B cell (primary cell): ENCODE measurements at places on chromosomes 16 and 17. TPM values are rescaled to one million over a fixed set of nuclear protein-coding genes. Genes with fewer than 3 reads are reported as not detected.

- no peak overlapping the region for H3K27ac ChIP-seq
- no peak for DNase-seq
- peaks cover 14% of the 10 kb centered on the region for H3K4me1 ChIP-seq
- no peaks in the 10 kb centered on the region for H3K36me3 ChIP-seq
These were observed 126.0 kb upstream of the CIBAR2 start for GRCh38 chr16:85238233-85238647.

DNA sequence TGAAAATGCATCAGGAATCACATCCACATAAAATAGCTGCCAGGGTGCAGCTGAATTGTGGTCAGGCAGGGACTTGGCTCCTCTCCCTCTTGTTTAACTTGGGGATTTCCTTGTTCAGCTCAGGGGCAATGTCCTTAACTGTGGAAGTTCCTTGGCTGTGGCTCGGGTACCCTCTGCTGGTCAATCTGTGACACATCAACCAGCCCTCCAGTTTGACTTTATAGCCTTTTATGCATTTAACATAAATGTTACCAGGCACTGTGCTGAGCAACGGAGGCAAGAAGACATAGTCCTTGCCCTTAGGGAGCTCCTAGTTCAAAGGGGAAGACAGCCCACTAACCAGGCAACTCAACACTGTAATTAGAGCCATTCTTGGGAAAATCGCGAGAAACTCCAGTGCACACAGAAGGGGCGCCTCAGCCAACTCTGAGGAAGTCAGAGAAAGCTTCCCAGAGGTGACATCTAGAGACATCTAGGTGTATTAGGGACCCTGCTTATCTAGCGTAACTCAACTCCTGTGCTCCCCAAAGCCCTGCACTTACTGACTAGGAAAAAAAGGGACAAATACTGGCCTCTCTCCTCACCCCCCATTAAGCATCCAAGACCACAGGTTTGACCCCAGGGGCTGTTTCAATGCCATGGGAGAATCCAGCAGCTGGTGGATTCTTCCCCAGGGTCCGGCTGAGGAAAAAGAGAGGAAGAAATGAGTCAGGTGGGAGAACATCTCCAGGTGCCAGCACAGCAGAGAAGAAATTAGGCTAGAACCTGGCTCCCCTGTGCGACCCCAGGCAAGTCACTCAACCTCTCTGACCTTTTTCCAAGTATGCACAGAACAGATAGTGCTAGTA, 17.3 kb upstream of the EEF2K start:
- H3K36me3 ChIP-seq, result no peaks in the 10 kb centered on the region
- peak overlapping the region; percentile 61 for H3K4me3 ChIP-seq
- peak overlapping the region; percentile 100 for H3K27ac ChIP-seq
- no peaks in the 10 kb centered on the region for H3K27me3 ChIP-seq
- DNase-seq, result peak; percentile 84

- no peaks in the 10 kb centered on the region for H3K4me1 ChIP-seq
- H3K36me3 ChIP-seq, result peaks cover 2% of the 10 kb centered on the region
- no peaks in the 10 kb centered on the region for H3K27me3 ChIP-seq
- DNase-seq, result no peak
- no peak overlapping the region for H3K4me3 ChIP-seq
These were observed 27.0 kb downstream of the PIGL start for GRCh38 chr17:16243801-16244567.

GRCh38 chr16:53898993-53899392, 195.0 kb downstream of the FTO start:
- H3K4me1 ChIP-seq, result no peaks in the 10 kb centered on the region
- H3K36me3 ChIP-seq, result no peaks in the 10 kb centered on the region
- H3K4me3 ChIP-seq, result no peak overlapping the region
- H3K27ac ChIP-seq, result no peak overlapping the region
- no peak for DNase-seq
- no peaks in the 10 kb centered on the region for H3K27me3 ChIP-seq

- H3K4me1 ChIP-seq, result no peaks in the 10 kb centered on the region
- H3K27ac ChIP-seq, result no peak overlapping the region
- H3K4me3 ChIP-seq, result no peak overlapping the region
- H3K36me3 ChIP-seq, result peaks cover 29% of the 10 kb centered on the region
These were observed 80.1 kb downstream of the SOCS1 start for GRCh38 chr16:11175787-11176341.

GRCh38 chr16:75317101-75317522, 65.7 kb upstream of the BCAR1 start:
- no peak overlapping the region for H3K27ac ChIP-seq
- H3K4me3 ChIP-seq, result no peak overlapping the region
- peaks cover 15% of the 10 kb centered on the region for H3K4me1 ChIP-seq
- H3K36me3 ChIP-seq, result peaks cover 1% of the 10 kb centered on the region
- no peak for DNase-seq

- no peak for DNase-seq
- no peaks in the 10 kb centered on the region for H3K4me1 ChIP-seq
- no peaks in the 10 kb centered on the region for H3K36me3 ChIP-seq
- H3K4me3 ChIP-seq, result no peak overlapping the region
These were observed 55.3 kb downstream of the ULK2 start for GRCh38 chr17:19812407-19812806.

DNA sequence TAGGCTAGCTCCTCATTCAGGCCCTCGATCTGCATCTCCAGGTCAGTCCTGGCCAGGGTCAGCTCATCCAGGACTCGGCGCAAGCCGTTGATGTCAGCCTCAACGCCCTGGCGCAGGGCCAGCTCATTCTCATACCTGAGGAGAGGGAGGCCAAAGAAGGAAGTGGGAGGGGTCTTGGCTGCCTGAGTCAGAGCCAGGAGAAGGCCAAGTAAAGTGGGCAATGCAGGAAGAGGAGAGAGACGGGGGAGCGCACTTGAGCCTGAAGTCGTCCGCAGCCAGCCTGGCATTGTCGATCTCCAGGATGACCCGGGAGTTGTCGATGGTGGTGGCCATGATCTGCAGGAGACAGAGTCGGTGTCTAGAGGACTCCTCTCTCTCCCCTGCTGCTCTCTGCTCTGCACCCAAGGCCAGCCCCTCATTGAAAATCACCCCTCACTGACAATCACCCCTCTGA, 1.8 kb downstream of the KRT15 start:
- DNase-seq, result no peak
- no peaks in the 10 kb centered on the region for H3K36me3 ChIP-seq
- H3K27ac ChIP-seq, result no peak overlapping the region
- H3K4me1 ChIP-seq, result no peaks in the 10 kb centered on the region

DNA sequence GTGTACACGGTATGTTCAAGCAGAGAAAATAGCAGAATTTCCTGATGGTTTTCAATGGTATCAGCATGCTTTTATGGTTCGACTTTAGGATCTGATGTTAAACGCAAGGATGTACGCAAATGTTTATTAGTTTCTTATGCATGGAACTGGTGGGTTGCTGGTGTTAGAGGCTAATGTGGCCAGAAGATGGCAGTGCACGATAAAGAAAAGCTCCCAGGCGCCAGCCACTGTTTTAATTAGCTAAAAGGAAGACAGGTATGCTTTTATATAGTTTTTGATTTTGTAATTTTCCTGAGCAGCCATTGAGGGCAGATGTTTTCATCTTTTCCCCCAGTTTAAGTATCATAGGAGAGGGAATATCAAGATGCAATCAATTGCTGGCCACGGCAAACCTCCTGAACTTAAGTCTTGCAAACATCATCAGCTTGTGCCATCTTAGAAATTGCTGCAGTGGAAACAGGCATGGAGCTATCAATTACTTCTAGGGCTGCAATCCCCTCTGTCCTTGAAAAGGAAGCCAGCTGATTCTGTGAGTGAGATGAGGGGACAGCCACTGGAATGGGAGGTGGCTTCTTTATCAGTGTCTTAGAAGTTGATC, 648.5 kb upstream of the RBFOX1 start:
- DNase-seq, result no peak
- H3K4me1 ChIP-seq, result no peaks in the 10 kb centered on the region
- no peaks in the 10 kb centered on the region for H3K27me3 ChIP-seq
- H3K4me3 ChIP-seq, result no peak overlapping the region
- H3K27ac ChIP-seq, result no peak overlapping the region

DNA sequence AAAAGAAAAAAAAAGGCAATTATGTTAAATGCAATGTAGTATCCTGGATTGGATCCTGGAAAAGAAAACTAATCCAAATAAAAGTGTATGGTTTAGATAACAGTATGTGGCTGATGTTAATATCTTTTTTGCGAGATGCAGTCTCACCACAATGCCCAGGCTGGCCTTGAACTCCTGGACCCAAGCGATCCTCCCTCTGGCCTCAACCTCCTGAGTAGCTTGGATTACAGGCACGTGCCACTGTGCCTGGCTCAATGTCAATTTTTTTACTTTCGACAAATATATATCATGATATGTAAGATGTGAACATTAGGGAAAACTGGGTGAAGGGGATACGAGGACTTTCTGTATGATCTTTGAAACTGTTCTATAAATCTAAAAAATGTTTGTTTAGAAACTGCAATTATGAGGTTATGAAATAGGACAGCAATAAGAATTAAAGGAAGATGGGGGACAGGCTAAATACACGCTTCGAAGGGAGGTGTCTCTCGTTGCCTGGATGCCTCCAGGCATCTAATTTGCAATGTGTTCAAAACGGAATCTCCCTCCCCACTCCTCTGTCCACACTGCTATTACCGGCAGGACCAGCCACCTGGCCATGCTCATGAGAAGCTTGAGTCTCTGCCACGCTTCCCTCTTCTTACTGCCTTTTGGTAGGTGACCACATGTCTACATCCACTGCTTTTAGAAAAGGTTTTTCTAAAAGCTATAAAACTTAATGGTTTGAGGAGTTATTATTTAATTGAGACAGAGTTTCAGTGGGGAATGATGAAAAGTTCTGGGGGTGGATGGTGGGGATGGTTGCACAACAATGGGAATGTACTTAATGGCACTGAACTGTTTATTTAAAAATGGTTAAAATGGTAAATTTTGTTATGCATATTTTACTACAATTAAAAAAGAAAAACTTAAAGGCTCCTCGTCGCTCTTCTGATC, 15.2 kb downstream of the UBE2O start:
- peaks cover 9% of the 10 kb centered on the region for H3K36me3 ChIP-seq
- no peak for DNase-seq
- H3K27me3 ChIP-seq, result no peaks in the 10 kb centered on the region
- no peak overlapping the region for H3K4me3 ChIP-seq
- no peak overlapping the region for H3K27ac ChIP-seq
- peaks cover 52% of the 10 kb centered on the region for H3K4me1 ChIP-seq

DNA sequence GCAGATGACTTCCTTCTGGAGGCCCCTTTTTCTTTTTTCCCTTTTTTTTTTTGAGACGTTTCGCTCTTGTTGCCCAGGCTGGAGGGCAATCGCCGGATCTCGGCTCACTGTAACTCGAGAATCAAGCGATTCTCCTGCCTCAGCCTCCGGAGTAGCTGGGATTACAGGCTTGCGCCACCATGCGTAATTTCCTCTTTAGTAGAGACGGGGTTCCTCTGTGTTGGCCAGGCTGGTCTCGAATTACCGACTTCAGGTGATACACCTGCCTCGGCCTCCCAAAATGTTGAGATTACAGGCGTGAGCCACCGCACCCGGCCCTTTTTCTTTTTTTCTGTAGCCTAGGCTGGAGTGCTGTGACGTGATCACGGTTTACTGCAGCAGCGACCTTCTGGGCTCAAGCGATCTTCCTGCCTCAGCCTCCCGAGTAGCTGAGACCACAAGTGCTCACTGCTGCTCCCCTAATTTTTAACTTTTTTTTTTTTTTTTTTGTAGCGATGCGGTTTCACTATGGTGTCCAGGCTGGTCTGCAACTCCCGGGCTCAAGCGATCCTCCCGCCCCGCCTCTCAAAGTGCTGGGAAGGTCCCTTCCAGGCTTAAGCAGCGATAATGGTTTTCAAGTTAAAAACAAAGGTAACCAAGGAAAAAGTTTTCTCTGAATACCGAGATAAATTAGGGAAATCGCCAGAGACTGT, 956 bp upstream of the IST1 start:
- H3K4me3 ChIP-seq, result peak overlapping the region; percentile 100
- peak overlapping the region; percentile 88 for H3K27ac ChIP-seq
- H3K27me3 ChIP-seq, result no peaks in the 10 kb centered on the region
- H3K36me3 ChIP-seq, result no peaks in the 10 kb centered on the region
- H3K4me1 ChIP-seq, result peaks cover 12% of the 10 kb centered on the region

DNA sequence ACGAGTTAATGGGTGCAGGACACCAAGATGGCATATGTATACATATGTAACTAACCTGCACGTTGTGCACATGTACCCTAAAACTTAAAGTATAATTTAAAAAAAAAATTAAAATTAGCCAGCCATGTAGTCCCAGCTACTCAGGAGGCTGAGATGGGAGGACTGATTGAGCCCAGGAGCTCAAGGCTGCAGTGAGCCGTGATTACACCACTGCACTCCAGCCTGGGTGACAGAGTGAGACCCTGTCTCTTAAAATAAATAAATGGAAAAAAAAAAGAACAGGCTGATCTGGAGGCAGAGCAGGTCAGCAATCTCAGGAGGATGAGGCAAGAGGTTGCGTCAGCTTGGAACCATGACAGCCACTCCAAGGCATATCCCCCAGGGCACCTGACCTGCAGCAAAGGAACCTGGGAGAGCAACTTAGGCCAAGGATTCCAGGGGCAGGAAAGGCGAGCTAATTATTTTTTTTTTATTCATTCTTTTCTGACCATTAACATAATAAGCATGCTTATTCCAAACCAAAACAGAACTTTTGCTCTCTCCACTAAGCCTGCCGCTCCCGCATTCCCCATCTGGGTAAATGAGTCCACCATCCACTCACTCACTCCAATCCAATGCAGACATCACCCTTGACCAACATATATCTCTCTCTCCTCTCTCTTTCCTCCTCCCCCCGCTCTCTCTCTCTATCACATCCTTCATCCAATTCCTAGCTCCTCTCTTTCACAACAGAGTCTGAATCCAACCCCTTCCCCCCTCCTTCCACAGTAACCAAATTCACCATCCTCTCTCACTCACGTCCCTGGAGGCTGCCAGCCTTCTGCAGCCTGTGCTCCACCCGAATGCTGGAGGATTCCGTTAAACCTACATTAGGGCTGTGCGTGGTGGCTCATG, 47.7 kb downstream of the TK2 start:
- H3K27me3 ChIP-seq, result no peaks in the 10 kb centered on the region
- no peak overlapping the region for H3K27ac ChIP-seq
- DNase-seq, result no peak
- H3K36me3 ChIP-seq, result no peaks in the 10 kb centered on the region
- H3K4me3 ChIP-seq, result no peak overlapping the region

GRCh38 chr16:77863250-77863649, 74.9 kb downstream of the VAT1L start:
- H3K4me1 ChIP-seq, result no peaks in the 10 kb centered on the region
- H3K36me3 ChIP-seq, result no peaks in the 10 kb centered on the region
- no peak for DNase-seq

GRCh38 chr17:18185832-18186626, 2.4 kb downstream of the ALKBH5 start:
- no peak for DNase-seq
- H3K27me3 ChIP-seq, result no peaks in the 10 kb centered on the region
- peaks cover 6% of the 10 kb centered on the region for H3K36me3 ChIP-seq
- H3K4me3 ChIP-seq, result peak overlapping the region; percentile 77
- H3K4me1 ChIP-seq, result peaks cover 65% of the 10 kb centered on the region

GRCh38 chr16:9091867-9092281, 430 bp downstream of the HAPSTR1 start:
- H3K27me3 ChIP-seq, result no peaks in the 10 kb centered on the region
- peak overlapping the region; percentile 98 for H3K27ac ChIP-seq
- H3K4me1 ChIP-seq, result peaks cover 34% of the 10 kb centered on the region
- peak overlapping the region; percentile 87 for H3K4me3 ChIP-seq
- peak; percentile 81 for DNase-seq

KRTAP3-2 gene
- total RNA-seq, result not detected in 2 replicates

NCOR1 gene
- 217 and 229 TPM in 2 replicates for total RNA-seq

KRT36 gene
- total RNA-seq, result not detected in 2 replicates

ARSG gene
- total RNA-seq, result 18.1 and 18.4 TPM in 2 replicates

MEIOC gene
- 0.12 and 0.29 TPM in 2 replicates for total RNA-seq

IL17C gene
- total RNA-seq, result 1.4 and 1.5 TPM in 2 replicates

HBA2 gene
- total RNA-seq, result 179 and 217 TPM in 2 replicates

PRAC1 gene
- total RNA-seq, result not detected in 2 replicates
